A172 (cell line): ENCODE measurements at places on chromosomes 1 and 21.

DNA sequence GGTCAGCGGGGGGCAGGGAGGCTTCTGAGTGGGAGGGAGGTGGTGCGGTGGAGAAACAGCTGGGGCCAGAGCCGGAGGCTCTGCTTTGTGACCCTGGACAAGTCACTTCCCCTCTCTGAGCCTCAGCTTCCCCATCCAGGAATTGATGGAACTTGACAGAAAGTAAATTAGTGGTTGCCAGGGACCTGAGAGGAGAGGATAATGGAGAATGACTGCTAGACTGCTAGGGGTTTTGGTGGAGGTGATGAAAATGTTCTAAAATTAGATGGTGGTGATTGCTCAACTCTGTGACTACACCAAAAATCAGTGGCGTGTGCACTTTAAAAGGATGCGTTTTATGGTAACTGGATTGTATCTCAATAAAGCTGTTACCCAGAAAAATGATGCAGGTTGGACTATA, 100.9 kb downstream of the ARHGEF10L start:
- no peak for DNase-seq

- DNase-seq, result peak; percentile 49
These were observed 79.9 kb downstream of the UCK2 start for GRCh38 chr1:165907256-165907857.

DNA sequence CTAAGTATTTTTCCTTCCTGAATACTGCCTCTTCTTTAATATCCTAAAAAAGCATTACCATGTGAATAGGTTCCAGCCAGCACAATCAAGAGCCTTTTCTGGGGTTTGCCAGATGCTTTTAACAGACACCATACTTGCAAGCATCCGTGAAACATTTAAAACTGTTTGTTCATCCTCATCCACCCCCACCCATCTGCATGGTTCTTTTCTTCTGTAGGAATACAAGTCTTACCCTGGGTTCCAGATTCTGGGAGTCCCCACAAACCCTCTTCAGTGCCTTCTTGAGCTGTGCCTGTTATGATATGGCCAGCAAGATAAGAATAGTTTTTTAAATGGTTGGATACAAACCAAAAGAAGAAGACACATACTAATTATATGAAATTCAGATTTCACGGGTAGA, 354.9 kb upstream of the PLXNA2 start:
- no peak for DNase-seq

GRCh38 chr1:170262276-170262939, 116.6 kb downstream of the NTMT2 start:
- no peak for DNase-seq

DNA sequence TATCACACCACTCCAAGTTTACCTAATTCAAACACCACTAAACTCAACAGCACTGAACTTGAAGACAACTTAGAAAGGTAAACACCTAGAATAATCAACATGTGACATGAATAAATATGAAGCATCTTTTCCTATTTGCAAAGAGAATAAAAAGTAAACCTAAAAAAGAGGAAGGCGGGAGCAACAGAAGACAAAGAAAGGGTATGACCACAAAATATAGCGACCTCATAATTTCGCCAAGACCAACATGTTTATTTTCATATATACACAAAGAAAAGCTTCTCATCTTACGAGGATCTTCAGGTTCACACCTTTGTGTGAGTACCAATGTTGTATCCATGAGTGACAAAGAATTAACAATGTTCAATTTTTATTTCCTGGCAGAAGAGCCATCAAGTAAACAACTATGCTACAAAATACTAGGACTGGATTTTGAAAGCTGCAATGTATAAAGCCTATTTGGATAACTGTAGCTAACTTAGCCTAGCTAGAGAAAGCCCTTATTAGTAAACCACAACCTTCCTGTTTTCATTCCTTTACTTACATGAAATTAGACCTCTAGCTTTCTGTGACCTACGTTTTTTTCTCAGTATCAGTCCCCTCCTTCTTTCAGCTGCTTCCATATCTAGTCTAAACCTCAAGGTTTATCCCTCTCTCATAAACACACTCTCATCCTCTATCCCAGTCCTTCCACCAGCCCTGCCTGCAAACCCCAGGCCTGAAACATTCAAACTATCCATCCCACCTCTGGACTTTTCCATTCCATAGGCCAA, 21.3 kb upstream of the PHTF1 start:
- DNase-seq, result no peak

DNA sequence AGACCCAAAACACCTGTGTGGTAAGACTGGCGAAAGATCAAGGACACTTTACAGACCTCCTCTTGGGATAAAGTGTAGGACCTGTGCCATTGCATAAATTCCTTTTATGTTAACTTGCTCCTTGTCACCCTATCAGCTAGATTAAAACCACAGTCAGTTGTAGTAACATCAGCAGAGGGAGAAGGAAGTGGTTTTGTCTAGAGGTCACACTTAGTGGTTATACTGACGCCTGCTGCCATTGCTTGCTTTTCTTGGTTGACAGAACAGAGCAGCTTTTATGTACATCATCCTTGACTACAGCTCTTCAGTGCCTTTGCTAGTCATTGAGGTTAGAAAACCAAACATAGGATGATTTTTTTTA, 101.4 kb downstream of the PBX1 start:
- DNase-seq, result peak; percentile 89

DNA sequence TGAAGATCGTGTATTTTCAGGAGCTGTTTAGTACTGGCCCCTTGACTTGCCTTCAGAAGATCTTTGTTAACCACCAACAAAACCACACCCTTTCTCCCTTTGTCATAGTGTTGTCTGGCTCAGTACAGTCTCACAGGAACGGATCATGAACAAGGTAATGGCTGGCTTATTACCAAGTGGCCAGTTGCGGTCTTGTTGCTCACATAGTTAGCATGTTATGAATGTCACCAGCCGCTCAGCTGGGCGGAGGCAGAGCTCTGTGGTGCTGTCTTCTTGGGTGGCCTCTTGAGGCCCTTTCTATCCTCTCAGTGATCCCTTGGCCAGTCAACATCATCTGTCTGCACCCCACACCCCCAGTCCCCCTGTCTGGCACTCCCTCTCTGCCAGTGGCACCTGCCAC, 21.4 kb downstream of the CNIH3 start:
- peak; percentile 100 for DNase-seq

DNA sequence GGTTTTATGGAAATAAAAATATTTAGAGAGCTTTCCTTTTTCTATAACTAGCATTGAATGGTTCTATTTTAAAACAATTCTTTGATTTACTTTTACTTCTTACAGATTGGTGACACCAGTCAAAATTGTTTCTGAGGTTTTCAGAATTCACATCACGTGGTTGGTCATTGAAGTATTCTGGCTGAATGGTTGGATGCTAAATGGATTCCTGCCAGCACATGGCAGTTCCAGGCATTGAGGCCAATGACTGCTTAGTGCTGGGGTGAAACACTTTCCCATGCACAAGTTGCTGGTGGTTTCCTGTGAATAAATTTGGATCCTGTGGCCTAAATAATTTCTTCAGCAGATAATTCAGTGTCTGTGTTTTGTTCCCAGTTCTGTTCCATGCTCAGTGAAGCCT, 20.6 kb downstream of the NCAM2 start:
- no peak for DNase-seq

GRCh38 chr1:1891349-1892078, 627 bp upstream of the GNB1 start:
- peak; percentile 23 for DNase-seq

- DNase-seq, result peak; percentile 38
These were observed 119.6 kb downstream of the ADGRL2 start for GRCh38 chr1:81920245-81920740.

DNA sequence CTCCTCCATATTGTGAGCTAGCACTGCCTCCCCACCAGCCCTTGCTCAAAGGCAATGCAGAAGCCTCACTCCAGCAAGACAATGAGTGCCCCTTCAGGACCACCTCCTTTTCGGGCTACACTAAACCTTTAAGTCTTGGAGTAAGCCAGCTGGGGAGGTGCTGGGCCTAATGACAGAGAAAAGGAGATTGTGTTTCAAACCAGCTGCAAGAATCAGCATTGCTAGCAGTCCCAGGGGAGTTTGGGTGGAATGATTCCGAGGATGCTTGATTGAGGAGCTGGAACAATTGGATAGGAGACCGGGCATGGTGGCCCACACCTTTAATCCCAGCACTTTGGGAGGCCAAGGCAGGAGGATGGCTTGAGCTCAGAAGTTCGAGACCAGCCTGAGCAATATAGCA, 54.1 kb upstream of the GPR37L1 start:
- DNase-seq, result no peak

GRCh38 chr21:33198346-33199099, 31.2 kb upstream of the IFNAR2 start:
- no peak for DNase-seq

DNA sequence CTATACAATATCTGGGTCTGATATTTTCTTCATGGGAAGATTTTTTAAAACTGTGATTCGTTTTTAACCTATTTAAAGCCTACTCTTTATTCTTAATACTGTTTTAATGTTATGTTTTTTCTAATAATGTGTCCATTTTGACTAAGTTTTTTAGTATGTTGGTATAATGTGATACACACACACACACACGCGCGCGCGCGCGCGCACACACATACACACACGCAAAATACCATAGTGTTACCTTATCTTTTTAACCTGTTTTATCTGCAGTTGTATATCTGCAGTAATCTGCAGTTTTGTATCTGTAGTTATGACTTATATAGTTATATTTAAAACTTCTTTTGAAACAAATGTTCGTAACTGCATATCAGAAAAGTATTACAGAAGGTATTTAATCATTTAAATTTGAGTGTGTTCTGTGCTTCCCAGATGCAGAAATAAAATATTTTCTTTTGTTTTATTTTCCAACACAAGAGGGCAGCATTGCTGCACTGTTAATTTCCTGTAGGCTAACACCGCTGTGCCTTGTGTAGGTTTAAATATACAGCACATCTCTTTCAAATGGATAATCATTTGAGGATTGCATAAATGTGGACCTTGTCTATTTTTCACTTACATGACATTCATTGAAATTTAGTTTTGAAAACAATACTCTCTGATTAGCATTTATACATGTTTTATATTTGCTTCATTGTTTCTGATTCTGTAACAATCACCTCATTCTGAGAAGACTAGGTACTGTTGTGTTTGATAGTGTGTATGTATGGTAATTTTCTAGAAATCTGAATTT, 166.1 kb downstream of the PDE4B start:
- DNase-seq, result peak; percentile 35

GRCh38 chr1:78004719-78005447, at the start of gene DNAJB4:
TSS of gene DNAJB4 (plus strand) at chr1:78004939. CDS start at chr1:78005111, 172 bp downstream.
- peak; percentile 94 for DNase-seq

DNA sequence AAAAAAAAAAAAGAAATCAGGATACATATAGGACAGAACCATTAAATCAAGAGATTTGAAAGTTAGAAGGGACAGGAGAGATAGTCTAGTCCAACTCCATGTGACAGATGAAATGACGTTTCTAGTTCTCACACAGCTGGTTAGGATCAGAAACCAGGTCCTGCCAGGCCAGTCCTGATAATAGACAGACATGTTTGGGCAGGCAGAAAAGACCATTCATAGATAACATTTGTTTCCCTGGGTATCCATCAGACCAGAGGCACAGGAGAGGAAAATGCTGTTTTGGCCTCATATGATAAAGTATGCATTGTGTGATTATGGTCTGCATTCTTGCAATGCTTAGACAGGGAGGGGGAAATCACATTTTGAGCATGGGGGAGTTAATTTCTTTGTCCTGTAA, 29.3 kb downstream of the ZBTB8B start:
- no peak for DNase-seq

DNA sequence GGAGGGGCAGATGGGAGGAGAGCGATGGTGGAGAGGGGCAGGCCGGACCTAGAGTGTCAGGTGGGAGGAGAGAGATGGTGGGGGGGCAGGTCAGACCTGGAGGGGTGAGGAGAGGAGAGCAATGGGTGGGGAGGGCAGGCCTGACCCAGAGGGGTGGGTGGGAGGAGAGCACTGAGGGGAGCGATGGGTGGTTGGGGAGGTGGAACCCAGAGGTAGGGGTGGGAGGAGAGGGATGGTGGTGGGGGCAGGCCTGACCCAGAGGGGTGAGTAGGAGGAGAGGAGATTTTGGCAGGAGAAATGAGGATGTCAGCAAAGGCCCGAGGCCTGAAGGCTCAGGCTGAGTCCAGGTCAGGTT, 157.3 kb upstream of the VAMP3 start:
- no peak for DNase-seq

DNA sequence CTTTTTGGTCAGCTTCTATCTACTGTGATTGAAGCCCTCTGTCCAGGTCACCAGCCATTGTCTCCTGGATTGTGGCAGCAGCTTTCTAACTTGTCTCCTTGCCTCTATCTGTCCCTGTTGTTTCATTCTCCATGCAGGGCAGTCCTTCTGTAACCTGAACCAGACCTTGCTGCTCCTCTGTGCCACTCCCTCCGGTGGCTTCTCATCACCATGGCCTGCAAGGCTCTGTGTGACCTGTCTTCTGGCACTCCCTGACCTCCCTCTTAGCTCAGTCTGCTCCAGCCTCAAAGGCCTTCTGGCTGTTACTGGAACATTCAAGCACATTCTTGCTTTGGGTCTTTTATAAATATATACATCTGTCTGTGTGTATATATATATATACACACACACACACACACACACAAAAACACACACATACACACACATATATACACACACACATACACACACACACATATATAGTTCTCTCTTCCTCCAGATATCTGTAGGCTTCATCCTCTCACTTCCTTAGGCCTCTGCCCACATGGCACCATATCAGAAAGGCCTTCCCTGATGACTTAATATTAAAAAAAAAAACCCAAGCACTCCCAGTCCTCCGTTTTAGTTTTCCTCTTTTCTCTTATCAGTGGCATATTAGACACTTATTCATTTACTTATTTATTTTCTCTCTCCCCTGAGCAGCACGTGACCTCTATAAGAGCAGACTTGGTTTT, 21.2 kb upstream of the JUN start:
- DNase-seq, result no peak

DNA sequence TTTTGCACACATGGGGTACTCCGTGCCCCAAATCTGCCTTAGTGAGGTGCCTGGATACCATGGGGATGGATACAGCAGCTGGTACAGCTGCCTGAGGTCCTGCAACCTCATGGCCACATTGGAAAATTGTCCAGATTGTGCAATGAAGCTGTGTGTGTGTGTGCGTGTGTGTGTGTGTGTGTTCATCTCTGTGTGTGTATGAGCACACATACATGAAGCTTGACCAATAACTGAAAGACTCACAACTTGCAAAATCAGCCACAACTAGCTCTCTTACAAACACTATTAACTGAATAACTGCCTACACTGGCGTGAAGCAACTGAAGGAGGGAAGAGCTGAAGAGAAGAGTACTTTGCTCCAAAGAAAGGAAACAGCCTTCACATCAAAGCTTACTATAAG, 78.1 kb downstream of the ERG start:
- DNase-seq, result no peak

DNA sequence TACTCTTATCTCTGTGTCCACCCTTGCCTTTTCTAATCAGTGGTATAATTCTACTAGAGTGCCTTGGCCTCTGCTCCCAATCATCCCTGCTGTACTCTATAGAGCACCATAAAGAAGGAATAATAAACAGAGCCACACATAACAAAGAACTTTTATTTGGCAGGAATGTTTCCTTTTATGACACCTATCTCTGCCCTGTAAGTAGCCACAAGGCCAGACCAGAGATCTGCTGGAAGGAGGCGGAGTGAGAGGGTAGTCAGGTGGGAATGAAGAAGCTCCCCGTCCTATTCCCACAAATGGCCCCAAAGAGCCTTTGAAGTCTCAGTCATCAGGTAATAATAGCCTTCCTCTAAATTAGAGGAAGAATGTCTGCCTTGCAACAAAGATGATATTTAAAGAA, 32.7 kb downstream of the WLS start:
- DNase-seq, result no peak

- DNase-seq, result no peak
These were observed 55.2 kb downstream of the BRWD1 start for GRCh38 chr21:39258207-39258606.

- no peak for DNase-seq
These were observed 10.2 kb downstream of the YBX1 start for GRCh38 chr1:42692461-42692860.

GRCh38 chr1:56573311-56573710, 6.1 kb downstream of the PLPP3 start:
- DNase-seq, result no peak
